ENCODE measurements at places on chromosomes 11 and 22. TPM values are rescaled to one million over a fixed set of nuclear protein-coding genes. Genes with fewer than 3 reads are reported as not detected.

Gene ART5
- polyA plus RNA-seq, result not detected

DNA sequence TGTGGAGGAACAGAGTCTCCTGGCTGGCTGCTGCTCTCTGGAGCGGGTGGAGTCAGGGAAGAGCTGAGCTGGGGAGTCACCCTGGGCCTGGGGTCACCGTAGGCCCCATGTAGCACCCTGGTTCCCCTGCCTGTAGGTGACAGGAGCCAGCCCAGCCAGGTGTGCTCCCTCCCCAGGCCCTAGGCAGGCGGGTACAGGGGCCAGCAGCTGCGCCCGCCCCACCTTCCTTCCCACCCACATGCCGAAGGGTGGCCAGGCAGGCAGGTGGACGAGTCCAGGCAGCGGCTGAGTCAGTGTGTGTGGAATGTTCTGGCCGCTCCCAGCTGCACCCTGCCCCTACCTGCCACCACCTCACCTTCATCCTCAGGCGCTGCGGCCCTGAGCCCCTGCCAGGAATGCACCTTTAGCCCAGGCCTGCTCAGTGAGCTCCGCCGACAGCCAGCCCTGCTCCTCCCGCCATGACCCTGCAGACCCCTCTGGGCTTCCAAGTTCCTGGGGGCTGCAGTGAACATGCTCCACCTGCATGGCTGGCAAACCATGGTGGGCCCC lies 654 bp upstream of the SYT8 start:
- no peak for DNase-seq

Gene PEX16
- 64.4 TPM for polyA plus RNA-seq

DNA sequence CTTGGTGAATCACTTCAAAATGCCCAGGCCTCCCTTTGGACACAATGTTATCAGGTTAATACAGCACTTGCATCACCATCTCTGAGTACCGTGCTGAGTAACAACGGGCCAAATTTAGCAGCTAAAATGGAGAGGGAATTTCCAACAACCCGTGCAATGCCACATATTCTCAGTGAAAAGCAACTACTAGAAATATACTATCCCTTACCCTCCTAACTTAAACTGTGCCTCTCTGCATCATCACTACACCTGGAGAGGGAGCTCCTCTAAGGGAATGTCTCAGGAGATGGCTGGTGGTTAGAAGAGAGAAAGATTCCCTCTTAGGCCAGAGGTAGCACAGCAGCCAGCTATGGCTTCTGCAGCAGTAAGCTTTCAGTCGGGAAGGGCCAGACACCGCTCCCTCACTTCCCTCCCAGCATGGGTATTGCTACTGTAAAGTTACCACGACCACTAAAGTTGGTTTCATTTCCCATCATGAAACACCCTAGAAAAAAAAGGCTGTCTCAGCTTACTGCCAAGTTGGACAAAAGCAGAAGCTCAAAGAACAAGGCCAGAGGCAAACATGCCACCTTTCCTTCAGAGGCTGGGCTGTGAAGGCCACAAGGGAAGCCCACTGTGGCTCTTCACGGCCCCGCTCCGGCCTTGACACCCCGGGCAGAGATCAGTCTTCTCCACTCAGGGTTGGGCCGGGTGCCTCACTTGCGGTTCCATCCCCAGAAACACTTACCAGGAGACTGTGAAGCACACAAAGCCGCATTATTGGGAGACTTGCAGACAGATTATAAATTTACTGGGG lies 3.9 kb downstream of the MAML2 start:
- peak; percentile 79 for DNase-seq

Gene CBLIF
- not detected for polyA plus RNA-seq

- no peak for DNase-seq
Observed at GRCh38 chr11:106160494-106160893, 83.0 kb downstream of the AASDHPPT start.

Gene SAA4
- polyA plus RNA-seq, result not detected

- no peak for DNase-seq
Observed at GRCh38 chr11:121670805-121671282, 218.1 kb upstream of the SORL1-AS1 start.

DNA sequence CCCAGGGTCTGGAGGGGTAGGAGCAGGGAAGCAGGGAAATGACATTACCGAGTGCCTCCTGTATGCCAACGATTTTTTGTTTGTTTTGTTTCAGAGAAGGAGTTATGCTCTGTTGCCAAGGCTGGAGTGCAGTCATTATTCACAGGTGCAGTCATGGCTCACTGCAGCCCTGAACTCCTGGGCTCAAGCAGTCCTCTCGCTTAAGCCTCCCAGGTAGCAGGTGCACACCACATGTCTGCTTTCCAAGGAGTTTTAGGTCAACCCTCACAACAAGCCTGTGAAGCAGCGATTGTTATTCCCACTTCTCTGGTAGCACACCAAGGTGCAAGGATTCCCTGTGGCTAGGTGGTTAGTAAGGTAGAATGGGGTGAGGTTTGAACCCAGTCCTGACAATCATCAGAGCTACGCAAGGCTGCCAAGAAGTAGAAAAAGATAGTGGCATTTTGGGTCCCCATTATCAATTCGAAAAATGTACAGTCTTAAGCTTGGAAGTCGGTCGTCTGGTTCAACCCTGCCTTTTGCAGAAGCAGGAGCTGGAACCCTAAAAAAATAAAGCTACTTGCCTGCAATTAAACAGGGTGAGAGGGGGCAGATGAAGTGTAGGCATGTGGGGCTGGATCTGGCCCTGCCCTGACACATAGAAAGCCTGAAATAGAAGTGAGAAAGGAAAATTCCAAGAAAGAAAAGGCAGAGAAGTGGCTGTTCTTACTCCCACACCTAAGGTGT lies 9.1 kb downstream of the UCP3 start:
- DNase-seq, result peak; percentile 65

Gene TECTA
- polyA plus RNA-seq, result not detected

DNA sequence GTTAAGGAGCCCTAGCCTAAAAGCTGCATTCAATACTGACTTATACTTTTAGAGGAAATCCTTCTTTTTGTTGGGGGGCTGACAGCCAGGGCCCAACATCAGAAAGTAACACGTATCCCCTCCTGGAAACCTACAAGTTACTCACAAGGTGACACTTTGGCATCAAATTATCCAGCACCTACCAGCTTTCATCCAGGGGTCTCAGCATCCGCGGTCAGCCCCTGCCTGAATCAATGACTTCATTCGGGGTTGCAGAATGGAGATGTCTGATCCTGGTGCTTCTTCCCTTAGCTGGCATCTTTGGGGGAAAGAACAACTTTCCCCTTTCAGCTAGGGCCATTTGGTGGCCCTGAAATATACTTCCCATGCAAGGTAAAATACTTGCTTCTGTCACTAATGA lies 5.3 kb upstream of the NAP1L4 start:
- DNase-seq, result no peak

GRCh38 chr11:13944016-13944415 lies 18.5 kb upstream of the SPON1 start:
- no peak for DNase-seq

Gene THAP7
- 42.6 TPM for polyA plus RNA-seq

GRCh38 chr11:2814751-2815150 lies 70.8 kb downstream of the CDKN1C start:
- no peak for DNase-seq

DNA sequence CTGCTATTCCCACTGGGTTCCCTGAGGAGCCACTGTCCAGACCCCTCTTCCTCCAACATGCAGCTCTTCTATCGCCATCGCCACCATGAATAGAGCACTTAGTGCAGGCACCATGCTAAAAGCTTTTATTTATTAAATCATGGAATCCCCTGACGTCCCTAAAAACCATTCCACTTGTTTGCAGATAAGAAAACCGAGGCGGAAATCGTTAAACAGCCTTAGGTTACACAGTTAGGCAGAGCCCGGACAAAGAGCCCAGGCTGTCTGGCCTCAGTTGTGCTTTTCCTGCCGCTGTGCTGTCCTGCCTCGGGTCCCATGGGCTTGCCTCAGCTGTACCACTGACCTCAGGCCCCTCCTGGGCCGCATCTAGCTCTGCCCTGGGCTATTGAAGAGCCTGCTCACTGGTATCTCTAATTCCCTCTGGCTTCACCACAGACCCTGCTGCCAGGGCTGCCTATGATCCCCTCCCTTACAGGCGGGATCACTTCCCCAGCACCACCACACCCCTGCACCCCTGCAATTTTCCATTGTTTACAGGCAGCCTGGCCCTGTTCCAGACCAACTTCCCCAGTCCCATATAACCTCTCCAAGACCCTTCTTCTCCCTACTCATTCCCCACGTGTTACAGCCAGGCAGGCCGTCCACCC lies 13.0 kb upstream of the TUB start:
- no peak for DNase-seq

DNA sequence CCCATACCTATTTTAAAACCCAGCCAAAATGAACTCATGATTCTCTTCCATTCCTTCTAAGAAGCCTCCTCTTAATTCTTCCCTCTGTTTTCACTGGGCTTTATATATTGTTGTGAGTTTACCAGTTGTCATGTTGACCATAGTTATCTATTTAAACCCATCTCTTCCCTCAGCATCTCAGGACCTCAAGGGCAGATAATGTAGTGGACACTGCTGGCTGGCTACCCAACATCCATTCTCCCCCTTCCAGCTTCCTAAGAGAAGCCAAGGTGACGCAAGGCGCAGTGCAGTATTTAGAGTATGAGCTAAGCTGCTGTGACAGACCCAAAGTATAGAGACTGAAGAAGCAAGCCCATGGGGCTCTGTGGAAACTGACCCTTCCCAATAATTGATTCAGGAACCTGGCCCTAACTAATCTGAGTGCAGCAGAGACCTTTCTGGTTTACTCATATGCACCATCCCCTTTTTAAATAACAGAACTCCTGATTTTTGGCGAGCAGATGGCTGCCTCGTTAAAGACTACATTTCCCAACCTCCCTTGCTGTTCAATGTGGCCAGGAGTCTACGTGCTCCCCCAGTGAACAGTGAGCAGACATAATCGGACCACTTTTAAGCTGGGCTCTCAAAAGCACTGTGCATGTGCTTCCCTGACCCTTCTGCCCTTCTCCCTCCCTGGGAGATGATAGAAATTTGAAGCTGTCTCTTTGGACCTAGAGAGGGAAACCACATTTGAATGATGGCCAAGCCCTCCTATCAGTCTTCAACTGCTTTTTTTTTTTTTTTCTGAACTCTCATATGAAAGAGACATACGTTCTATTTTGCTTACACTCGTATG lies 28.1 kb upstream of the CREB3L1 start:
- DNase-seq, result no peak

DNA sequence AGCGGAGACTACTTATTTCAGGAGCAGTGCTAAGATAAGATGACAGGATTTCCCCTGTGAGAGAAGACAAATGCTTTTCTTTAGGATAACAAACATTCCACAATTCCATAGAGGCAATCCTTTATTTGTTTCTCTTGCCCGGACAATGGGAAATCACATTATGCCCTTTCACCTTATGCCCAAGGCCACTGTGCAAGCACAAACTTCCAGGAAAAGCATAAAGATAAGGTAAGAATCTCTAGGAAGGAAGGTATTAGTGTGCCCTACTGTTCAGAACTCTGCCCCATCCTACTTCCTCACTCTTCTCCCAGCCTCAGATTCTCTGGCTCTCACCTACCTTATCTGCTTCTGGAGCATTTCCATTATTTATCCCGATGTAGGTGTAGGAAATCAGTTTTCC lies 23.1 kb upstream of the RDX start:
- DNase-seq, result no peak

GRCh38 chr22:49432897-49433443 lies 394.7 kb downstream of the BRD1 start:
- no peak for DNase-seq

GRCh38 chr11:71406681-71407080 lies 41.5 kb downstream of the DHCR7 start:
- no peak for DNase-seq
